Activated CD4-positive, alpha-beta T cell treated with anti-CD3 and anti-CD28 coated beads, Interleukin-2, amount 10 ng/mL, durations not matched to agents 7 days and 5 days (primary cell): ENCODE measurements at places on chromosomes 6 and 20. TPM values are rescaled to one million over a fixed set of nuclear protein-coding genes. Genes with fewer than 3 reads are reported as not detected.

DNA sequence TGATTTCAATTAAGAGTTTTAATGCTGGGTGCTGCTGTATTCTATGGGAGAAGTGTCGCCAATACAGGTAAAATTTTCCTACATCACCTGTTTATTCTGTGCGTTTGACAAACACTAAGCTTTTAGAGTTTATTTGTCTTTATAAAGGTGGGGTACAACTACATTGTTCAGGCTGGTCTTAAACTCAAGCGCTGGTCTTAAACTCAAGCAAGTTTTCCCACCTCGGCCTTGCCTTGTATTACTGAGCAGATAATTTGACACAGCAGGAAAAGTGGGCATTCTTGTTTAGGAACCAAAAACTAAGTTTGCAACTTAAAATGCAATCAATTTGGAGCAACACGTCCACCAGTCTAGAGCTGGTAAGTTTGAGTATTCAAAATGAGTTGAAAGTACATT, 112.9 kb upstream of the BTN3A2 start:
- DNase-seq: no peak

TBXT gene
- not detected for total RNA-seq

DNA sequence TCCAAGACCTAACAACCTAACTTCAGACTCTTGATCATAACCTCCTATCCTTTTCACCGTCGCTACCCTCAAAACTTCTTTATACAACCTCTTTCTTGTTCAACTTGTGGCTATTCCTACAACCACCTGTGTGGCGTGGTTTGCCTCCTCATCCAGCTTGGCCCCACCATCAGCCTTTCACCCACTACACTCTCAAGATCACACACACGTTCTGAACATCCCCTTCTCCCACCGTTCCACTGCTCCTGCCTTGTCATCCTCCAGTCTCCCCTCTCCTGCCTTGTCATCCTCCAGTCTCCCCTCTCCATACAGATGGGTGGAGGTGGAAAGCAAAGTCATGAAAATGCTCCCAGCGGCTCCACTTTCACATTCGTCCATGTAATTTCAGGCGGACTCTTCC, 14.0 kb downstream of the MAK start:
- no peak for DNase-seq

- no peak for DNase-seq
These were observed 751.9 kb upstream of the DEFB115 start for GRCh38 chr20:30505566-30505965.

GRCh38 chr20:57610261-57610952, 9.8 kb downstream of the ZBP1 start:
- no peak for DNase-seq

GRCh38 chr6:134034961-134035822, 17.2 kb downstream of the SLC2A12 start:
- no peak for DNase-seq

CDSN gene
- total RNA-seq: not detected

DNA sequence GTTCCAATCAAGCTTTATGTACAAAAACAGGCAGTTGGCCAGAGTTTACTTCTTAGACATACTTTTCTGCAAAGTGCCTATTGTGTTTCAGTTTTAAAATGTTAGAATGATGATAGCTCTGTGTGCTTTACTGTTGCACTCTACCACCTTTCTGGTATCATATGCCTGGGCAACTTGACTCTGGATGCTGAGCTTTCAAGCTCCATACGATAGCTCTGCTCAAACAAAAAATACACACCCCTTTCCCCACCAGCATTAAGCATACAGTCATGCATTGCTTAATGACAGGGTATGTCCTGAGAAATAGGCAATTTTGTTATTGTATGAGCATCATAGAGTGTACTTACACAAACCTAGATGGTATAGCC, 123.1 kb downstream of the RCAN2 start:
- DNase-seq: no peak

GRCh38 chr6:130886966-130887365, 59.8 kb downstream of the SMLR1 start:
- no peak for DNase-seq

GRCh38 chr6:101110814-101111213, 229.7 kb upstream of the ASCC3 start:
- DNase-seq: no peak

- no peak for DNase-seq
These were observed 114.9 kb downstream of the FOXC1 start for GRCh38 chr6:1724616-1725015.

- DNase-seq: no peak
These were observed 17.2 kb upstream of the MAP3K4 start for GRCh38 chr6:160974304-160974771.

DNA sequence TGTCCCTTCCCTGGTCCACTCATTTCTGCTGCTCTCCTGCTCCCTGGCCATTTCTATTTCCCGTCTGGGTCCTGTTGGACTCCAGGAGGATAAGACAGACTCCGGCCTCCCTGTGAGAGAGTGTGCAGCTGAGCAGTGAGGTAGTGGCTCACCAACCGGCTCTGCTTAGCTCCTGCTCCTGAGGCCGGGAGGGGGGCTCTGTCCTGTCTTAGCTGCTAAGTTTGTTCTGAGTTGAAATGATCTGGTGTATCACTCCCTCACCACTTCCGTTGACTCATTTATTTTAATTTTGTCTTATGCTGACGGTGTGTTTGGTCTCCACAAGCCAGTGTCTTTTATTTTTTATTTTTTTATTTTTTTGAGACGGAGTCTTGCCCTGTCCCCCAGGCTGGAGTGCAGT, 148.5 kb upstream of the PDE10A start:
- no peak for DNase-seq

GRCh38 chr6:121550491-121551010, 115.1 kb downstream of the GJA1 start:
- DNase-seq: no peak

- DNase-seq: no peak
These were observed 65.3 kb upstream of the RNF146 start for GRCh38 chr6:127201321-127201720.

GRCh38 chr6:11607383-11607782, 69.8 kb downstream of the TMEM170B start:
- DNase-seq: no peak

PTGIS gene
- 0.62 TPM for total RNA-seq

- no peak for DNase-seq
These were observed 234.8 kb downstream of the NRN1 start for GRCh38 chr6:5771759-5772390.

- no peak for DNase-seq
These were observed 148.1 kb downstream of the MOXD1 start for GRCh38 chr6:132253211-132253610.

BEND6 gene
- total RNA-seq: not detected

DNA sequence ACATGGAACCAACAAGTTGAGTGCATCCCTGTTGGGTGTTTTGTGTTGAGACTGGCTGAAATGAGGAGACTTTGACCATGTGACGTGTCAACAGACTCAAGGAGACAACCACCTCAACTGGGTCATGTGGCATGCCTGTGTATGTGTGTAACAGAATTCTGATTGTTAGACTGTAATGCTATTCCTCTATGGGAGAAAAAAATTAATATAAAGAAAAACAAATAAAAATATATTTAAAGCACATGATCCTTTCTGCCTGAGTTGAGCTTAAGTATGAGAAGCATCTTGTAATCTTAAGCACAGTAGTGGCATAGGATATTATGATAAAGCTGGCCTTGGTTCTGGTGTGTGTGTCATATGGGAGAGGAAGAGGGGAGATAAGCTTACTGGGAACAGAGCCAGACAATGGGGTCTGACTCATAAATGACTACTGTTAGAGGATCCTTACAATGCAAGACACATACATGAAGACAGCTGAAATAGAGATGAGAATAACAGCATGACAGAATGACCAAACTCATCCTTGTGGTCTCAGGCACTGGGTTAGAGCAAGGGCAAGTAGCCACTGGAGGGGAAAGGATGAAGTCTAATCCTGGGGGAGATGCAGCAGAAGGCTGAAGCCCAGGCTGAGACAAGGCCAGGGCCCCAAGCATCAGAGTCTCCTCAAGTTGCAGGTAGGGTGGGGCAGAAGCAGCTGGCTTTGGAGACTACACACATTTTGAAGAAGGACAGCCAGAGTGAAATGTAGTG, 9.2 kb downstream of the TP53INP2 start:
- DNase-seq: no peak

TBP gene
- 19.7 TPM for total RNA-seq

CGA gene
- not detected for total RNA-seq

C2 gene
- total RNA-seq: 1.3 TPM

GRCh38 chr20:62359491-62360121, 7.5 kb downstream of the LAMA5 start:
- no peak for DNase-seq

TRIM38 gene
- total RNA-seq: 27.6 TPM

- no peak for DNase-seq
These were observed 301.8 kb downstream of the BTBD9 start for GRCh38 chr6:38337819-38338465.

DNA sequence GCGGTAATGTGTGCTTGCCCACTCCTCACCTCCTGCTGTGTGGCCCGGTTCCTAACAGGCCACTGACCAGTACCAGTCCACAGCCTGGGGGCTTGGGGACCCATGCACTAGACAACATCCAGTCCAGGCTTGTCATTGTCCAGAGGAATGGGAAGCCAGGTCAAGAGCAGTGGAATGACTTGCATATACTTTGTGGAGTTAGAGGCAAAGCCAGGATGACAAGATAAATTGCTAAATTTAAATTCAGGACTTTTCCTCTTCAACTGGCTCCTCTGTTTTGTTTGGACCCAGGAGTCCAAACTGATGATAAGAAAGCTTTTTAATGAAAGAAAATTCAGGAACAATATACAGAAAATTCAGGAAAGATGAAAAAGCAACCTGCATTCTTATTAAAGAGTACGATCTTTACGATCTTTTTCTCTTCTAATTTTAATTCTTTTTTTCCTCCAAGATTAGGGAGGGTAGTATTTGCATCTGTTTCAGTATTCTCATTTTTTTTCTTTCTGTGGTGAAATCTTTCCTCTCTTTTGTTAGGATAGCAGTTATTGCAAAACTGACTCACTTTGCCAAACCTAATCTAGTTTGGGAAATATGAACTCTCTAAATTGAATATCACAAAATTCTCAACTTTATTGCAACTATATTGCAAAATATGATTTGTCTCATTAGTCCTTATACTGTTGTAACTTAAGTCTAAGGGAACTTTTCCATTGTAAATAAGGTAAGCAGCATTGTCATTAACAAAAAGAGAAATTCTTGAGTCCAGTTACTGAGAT, 48.2 kb downstream of the DCBLD1 start:
- no peak for DNase-seq

- DNase-seq: no peak
These were observed 156.9 kb downstream of the FOXC1 start for GRCh38 chr6:1766654-1767053.

- no peak for DNase-seq
These were observed 18.6 kb upstream of the CST3 start for GRCh38 chr20:23656372-23656771.

DNA sequence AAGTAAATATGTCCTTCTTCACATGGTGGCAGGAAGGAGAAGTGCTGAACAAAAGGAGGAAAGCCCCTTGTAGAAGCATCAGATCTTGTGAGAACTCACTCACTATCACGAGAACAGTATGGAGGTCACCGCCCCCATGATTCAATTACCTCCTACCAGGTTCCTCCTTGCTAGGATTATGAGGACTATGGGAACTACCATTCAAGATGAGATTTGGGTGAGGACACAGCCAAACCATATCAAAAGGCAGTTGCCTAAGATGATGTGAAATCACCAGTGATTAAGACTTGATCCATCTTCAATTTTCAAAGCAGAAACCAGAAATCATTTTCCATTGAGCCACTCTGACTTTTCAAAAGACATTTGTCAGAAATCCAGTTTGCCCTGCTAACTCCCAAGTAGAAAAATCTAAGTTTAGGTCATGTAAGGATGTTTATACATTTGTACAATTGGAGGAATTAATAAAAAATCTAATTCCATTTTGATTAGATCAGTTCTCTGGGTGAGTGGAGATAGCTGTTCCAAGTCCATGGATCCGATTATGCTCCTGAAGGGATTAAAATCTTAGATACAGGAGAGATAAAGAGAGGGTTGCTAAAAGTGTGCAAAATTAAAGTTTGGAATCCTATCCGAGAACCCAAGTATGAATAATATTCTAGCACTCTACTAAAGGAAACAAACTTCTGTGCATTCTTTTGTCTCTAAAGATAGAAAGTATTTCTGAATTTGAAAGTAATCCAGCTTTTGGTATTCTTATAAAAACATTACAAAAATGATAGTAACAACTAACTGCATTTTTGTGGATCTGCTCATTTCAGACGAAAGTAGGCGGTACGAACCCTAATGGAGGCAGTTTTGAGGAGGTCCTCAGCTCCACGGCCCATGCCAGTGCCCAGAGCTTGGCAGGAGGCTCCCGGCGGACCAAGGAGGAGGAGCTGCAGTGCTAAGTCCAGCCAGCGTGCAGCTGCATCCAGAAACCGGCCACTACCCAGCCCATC, 39.5 kb downstream of the HDDC2 start:
- no peak for DNase-seq

GRCh38 chr6:21586740-21587178, 6.8 kb upstream of the SOX4 start:
- no peak for DNase-seq

FUCA2 gene
- total RNA-seq: 6.5 TPM

DNA sequence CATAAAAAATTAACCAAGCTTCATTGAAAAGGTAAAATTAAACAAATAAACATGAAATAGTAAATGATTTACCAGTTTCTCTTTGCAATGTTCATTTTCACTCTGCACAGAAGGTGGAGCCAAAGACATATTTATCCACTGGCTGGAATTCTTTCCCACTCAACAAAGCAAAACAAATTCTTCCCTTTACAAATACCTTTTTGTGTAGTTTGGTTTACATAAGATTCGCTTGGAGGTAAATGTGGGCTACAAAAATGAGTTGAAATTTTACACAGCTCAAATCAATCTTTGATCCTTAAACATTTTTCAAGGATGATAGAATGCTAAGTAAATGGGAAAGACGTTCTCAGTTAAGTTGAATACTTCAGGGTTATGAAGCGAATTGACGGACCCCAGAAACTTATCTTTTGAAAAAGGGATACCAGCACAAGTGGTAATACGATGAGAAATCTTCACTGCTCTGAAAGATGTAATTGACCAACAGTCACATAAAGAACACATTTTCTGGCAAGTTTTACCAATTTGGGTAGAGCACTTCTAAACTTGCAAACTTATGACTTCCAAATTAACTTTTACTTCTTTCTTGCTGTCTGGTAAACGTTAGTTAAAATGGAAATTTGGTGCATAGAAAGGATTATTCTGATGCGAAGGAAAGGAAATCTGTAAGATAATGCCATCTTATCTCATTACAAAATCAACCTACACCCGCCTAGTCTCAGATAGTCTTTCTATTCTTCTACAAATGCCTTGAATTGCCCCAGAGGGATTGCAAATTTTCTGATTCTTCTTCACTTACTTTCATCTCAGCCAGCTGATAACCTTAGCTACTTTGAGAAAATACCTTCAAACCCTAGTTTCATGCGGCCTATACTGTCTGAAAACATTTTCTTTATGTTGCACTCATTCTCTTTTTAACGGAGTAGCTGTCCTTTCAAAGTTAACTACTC, 4.7 kb upstream of the GJA1 start:
- DNase-seq: no peak

- no peak for DNase-seq
These were observed 6.3 kb downstream of the SGK2 start for GRCh38 chr20:43564993-43565757.

- no peak for DNase-seq
These were observed 6.9 kb downstream of the POLH start for GRCh38 chr6:43582911-43583310.

ENPP3 gene
- total RNA-seq: 0.19 TPM
